ENCODE measurements at places on chromosomes 3 and 15.

- no peak for DNase-seq
Measured at GRCh38 chr15:63238171-63238570, 39.2 kb upstream of the APH1B start.

- no peak for DNase-seq
Measured at GRCh38 chr3:13078163-13078905, 5.1 kb upstream of the IQSEC1 start.

GRCh38 chr3:64488939-64489338, 198.9 kb downstream of the ADAMTS9 start:
- DNase-seq = no peak

DNA sequence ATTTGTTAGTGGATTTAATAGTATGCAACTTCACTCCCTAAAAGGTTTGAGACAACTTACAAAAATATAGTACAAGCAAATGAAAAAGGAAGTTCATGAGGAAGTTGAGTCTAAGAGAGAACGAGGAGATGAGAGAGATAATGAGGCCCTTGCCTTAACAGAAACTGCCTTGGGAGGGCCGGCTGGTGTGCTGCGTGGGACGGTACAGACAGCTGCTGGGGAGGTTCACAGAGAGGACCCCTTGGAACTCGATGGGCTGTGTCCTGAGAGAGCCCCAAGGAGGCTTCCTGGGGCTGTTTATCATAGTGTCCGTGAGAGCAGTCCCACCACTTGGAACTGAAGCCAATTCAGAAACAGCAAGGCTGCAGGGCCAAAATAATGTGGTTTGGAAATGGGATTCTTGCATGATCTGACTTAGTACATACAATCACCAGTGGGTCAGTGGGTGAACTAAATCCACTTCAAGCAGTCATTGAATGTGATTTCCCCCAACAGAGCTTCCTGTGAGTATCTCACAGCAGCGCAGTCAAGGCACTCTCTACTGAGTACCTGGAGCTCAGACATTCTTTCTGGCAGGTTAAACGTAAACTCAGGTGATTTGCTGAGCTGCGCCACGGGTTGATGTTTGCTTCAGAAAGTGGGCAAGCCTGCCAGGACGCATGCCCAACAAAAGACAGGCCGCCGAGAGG, 90.8 kb downstream of the CRTC3 start:
- DNase-seq = no peak

DNA sequence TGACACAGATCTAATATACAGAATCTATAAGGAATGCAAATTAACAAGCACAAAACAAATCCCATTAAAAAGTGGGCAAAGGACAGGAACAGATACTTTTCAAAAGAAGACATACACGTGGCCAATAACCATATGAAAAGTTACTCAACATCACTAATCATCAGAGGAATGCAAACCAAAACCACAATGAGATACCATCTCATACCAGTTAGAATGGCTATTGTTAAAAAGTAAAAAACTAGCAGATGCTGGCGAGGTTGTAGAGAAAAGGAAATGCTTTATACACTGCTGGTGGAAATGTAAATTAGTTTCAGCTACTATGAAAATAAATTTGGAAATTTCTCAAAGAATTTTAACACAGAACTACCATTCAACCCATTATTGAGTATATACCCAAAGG, 50.7 kb downstream of the ADAMTS17 start:
- DNase-seq = no peak

DNA sequence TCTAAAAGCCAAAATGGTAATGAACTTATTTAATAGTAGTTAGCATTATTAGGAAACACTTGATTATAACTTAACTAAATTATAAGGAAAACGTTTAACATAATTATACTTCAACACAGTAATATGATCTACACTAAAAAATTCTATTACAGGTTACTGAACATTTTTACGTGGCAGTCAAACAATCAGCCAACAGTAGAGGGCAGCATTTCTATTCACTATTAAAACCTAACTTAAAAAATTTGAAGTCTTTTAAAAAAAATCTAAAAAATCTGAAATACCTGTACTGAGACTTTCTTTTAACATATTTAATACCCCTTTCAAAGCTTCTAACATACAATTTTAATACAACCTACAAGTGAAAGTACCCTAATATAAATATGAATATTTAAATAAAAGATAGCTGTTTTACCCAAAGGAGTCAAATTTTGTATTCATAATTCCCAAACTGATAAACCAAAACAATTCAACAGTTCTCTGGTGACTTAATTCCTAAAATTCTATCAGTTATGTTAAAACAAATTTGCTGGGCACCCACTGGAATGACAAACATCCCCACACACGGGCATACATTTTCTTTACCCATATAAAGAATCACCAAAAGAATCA, 41.5 kb downstream of the DLG1 start:
- no peak for DNase-seq

- no peak for DNase-seq
Measured at GRCh38 chr3:171190668-171191067, 164.1 kb upstream of the SLC2A2 start.

DNA sequence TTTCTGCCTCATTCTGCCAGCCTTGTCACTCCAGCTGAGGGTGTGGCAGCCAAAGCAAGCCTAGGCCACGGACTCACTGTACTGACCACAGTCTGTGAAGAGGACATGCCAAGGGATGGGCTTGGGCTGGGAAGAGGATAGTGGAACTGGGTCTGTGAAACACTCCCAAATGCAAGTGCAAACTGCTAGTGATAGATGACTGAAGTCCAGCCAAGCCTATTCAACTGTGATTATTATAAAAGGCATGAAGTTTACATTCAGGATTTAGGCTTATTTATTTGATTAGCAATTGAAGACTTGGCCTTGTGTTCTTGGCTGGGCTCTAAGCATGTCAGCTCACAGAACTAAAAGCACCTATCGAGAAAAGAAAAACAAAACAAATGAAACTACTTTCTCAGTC, 84.9 kb upstream of the UBE2E1 start:
- DNase-seq = no peak

- no peak for DNase-seq
Measured at GRCh38 chr3:176293276-176293675, 904.0 kb downstream of the TBL1XR1 start.

- no peak for DNase-seq
Measured at GRCh38 chr3:16807391-16807790, 77.4 kb upstream of the PLCL2 start.

DNA sequence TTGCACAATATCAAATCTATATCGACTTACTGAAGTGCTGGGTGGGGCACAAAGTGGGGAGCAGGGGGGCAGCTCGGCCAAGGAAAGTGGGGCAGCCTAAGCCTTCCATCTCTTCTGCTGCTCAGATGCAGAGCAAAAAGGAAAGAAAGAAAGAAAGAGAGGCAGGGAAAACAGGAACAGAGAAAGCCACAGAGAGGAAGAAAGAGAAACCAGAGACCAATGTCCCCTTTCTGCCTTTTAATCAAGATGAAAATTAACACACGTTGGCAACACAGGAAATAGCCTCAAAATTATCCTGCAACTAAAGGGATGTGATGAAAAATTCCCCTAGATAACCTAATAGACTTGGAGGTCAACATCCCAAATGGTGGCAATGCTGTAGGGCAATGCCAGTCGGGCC, 72.2 kb upstream of the RAD18 start:
- no peak for DNase-seq

GRCh38 chr3:8555113-8555661, 53.6 kb downstream of the LMCD1 start:
- DNase-seq = no peak

GRCh38 chr15:55970286-55970685, 23.1 kb downstream of the NEDD4 start:
- no peak for DNase-seq

- no peak for DNase-seq
Measured at GRCh38 chr15:43255376-43255775, 11.4 kb downstream of the TGM5 start.

DNA sequence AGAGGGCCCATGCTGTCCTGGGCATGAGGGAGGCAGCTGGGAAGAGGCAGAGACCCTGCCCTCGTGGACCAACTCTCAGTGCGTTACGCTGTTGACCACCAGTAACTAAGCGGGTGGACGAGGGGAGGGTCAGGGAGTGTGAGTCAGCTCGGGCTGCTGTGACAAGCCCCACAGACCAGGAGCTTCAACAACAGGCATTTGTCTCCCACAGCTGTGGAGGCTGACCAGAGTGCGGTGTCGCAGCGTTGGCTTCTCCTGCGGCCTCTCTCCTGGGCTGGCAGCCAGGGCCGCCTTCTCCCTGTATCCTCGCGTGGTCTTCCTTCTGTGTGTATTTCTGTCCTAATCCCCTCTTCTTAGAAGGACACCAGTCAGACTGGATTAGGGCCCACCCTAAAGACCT, 13.0 kb downstream of the EFCC1 start:
- no peak for DNase-seq

GRCh38 chr3:170480111-170480510, 61.4 kb downstream of the CLDN11 start:
- no peak for DNase-seq

DNA sequence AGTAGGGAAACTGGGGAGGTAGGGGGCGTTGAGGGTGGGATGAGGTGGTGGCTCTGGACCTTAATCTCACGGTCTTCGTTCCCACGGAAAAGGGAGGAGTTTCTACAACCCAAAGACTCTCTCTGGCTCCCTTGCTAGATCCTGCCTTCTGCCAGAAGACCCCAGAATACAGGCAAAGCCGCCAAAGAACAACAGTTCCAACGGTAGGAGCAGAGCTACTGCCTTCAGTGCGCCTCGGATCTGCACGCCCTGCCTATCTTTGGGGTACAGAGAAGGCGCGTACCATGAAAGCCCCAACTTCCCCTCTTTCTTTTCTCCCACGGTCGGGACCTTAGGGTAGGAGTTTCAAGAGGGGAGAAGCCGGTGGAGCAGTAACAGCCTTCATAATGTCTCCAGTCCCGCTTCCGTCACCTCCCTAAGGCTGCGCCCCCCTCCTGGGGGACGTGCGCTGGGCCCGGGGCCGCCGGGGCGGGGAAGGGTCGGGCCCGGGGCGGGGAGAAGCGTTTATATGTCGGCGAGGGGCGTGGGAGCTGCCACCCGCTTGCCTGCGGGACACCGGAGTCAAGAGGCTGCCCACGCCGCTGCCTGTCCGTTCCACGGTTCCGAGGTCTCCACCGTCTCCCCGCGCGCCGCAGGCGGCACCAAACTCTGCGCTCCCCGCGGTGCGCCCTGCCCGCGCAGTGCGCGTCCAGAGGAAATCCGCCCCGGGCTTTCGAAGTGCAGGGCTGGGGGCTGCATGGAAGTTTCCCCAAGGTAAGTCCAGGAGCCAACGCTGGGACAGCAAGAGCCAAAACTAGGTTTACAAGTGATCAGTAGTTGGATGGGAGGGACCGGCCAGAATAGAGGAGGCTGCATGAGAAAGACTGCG, at the start of gene COL6A6:
COL6A6 (plus strand) TSS at position 533 of the 868 bp plus-strand sequence. CDS start 43,188 bp downstream, outside the sequence.
- no peak for DNase-seq

DNA sequence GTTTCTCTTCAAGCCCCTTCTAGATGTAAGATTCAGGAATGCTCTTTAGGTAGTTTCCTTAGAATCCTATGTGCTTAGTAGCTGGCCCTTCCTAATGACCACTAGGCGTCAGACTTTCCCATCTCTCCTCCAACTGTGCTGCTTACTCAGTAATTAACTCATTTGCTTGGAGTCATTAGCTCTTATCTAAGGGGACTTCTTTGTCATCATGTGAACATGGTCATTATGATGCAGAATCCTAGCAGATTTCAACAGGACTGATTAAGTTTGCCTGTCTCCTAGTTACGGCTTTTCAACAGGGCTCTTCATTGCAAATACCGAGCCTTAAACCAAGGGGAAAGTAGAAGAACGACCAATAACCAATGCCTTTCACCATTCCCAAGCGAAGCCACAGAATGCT, 46.4 kb downstream of the GJD2 start:
- peak; percentile 7 for DNase-seq

DNA sequence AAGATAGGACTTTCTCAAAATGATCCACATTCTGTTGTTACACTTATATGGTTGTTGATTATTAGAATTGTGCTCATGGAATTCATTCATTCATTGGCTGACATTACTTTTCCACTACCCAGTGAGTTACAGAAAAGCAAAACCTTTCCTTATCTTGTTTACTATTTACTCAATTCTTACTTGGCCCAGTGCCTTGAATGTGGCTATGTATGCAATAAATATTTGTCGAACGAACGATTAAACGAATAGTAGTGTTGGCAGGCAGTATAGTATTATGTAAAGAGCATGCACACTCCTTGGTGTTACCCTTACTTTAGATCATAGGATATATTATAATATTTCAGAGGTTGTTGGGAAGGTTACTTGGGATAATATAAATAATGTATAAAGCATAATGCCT, 31.0 kb downstream of the CTDSPL2 start:
- peak; percentile 78 for DNase-seq

GRCh38 chr15:82648257-82649103, 1.3 kb upstream of the CPEB1 start:
- no peak for DNase-seq

DNA sequence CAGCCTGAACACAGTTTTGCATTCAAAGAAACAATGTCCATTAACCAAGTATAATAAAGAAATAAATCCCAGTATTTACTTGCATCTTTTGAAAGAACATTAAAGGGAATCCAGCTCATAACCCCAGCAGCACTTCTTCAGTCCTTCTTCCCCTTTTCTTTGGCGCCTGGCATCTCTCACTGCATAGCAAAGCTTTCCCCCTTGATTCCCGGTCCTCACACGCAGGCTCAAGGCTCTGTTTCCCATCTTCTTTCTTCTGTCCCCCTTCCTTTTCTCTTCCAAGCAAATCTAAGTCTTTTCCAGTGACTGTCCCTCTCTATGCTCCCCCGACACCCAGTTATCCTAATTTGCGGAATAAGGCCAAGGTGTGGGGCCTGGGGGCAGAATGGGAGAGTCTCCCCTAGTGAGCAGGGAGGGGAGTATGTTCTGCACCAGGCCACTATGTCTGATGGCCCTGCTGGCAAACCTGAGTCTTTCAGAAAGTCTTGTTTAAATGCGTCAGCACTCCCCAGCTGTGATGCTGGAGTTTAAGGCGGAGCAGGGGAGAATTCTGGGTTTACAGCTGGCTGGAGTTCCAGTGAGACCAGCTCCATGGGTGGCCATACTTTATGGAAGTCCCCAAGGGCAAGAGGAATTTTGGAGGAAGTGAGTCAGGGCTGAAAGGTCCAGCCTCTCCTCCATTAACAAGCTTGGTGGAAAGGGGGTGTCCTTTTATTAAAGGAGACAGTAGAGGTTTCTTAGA, 42.1 kb downstream of the GOLGA6A start:
- DNase-seq = no peak

- no peak for DNase-seq
Measured at GRCh38 chr3:11544412-11545181, 99.1 kb downstream of the VGLL4 start.

DNA sequence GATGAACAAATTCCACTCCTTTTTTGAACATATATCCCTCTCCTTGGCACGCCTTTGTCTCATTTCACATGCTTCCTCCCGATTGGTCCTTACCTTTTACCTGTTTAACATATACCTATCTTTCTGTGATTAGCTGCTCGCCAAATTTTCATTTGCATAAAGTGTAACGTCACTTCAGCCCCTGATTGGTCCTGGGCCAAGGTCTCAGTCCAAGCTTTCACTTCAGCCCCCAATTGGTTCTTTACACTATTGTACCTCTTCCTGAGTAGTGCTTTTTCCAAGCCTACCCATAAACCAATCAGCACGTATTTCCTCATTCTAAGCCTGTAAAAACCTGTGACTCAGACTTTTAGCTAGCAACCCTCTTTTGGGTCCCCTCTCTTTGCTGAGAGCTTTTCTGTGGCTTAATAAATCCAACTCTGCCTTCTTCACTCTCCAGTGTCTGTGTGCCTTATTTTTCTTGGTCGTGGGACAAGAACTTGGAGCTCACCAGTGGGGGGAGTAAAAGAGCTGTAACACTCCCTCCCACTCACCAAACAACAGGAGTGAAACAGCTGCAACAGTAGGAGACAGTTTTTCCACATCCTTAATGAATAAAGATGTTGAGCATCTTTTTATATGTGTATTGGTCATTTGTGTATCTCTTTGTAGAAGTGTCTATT, 584 bp upstream of the XCR1 start:
- DNase-seq = no peak

Data from LNCaP clone FGC (cell line).